Hippocampal formation (tissue), 2 donors: ENCODE measurements at places on chromosomes 4 and X.

- no peak for DNase-seq
Observed at GRCh38 chrX:45803383-45803921, 602.8 kb upstream of the DIPK2B start.

DNA sequence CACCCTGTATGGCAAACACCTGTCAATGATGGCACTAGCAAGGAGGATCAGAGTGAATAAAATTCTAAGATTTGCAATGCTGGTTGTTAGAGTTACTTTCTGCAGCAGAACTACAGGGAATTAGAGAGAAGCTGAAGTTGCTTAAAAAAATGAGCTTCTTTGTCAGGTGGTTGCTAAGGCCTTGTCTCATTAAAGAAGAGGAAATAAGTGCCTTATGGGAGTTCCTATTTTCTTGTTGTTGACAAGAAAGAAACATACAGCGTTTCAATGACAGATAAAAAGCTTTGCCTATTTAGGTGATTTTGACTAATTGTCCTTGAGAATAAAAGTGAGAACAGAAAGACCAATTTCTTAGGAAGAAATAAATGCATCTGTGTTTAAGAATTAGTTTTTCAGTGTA, 106.0 kb upstream of the ARHGAP24 start:
- peak; percentile 39 for DNase-seq

DNA sequence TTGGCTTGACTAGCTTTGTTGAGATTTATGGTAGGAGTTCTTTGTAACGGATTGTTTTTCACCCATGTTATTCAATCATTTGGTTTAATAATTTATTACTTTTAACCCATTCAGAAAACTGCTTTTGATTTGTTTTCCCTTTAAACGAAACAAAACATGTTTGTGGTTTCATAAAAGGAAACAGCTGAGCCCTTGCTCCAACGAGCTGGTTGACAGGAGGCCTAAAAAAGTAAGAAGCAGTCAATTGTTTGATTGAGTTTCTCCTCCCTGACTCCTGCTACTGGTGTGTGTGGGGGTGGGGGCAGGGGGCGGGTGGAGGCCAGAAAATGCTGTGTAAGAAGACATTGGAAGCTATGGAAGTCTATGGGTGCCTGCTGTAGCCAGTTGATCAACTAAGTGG, 102.8 kb downstream of the CHRDL1 start:
- DNase-seq = no peak

DNA sequence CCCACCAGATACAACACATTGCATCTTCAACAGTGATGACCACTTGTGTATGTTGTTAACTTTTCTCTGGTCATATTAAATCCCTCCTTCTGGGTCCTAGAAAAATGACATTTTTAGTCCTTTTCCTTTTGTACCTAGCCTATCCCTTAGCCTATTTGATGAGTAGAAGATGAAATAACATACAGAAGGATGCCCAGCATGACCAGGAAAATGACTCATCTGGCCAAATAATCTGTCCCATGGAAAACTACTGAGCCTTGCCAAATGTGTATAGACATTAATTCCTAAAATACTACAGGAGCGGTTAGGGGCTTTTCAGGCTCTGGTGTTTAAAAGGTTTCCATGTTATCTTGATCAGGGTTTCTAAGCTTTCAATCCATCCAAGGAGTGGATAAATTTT, 129.0 kb upstream of the KCNIP4 start:
- DNase-seq = no peak
